GM19239 (cell line): ENCODE measurements at places on chromosomes 1 and 21.

GRCh38 chr1:12475101-12475500, 142.9 kb downstream of the DHRS3 start:
- no peak for DNase-seq

DNA sequence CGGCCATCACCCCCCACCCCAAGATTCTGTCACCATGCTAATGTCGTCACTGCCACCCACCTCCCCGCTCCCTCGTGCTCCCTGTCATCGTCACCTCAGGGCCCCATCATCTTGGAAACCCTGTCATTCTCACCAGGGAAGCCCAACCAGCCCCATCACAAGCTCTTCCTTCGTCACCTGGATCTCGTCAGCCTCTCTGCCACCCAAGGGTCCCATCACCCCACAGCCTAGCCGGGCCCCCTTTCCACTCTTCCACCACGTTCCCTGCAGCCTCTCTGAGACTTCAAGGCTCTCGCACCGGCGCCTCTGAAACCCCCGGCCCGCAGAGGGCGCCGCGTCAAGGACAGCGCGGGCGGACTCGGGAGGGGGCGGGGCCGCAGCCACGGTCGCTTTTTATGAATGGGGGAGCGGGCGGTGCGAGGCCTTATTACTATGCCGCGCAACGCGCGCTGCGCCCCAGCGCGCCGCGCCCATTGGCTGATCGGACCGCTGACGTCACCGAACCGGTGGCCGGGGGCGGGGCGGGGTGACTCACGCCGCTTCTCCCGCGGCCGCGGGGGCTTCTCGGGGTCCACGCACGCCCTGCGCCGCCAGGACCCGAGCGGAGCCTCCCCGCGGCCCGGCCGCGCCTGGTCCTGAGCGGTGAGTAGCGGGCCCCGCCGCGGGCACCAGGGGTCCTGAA, at the start of gene GPR3:
Gene GPR3 (plus strand): TSS at position 527 of the 682 bp plus-strand sequence. CDS start 1,177 bp downstream, outside the sequence.
- DNase-seq: peak; percentile 93

- no peak for DNase-seq
These were observed 206.8 kb downstream of the PAPPA2 start for GRCh38 chr1:176669782-176670181.

DNA sequence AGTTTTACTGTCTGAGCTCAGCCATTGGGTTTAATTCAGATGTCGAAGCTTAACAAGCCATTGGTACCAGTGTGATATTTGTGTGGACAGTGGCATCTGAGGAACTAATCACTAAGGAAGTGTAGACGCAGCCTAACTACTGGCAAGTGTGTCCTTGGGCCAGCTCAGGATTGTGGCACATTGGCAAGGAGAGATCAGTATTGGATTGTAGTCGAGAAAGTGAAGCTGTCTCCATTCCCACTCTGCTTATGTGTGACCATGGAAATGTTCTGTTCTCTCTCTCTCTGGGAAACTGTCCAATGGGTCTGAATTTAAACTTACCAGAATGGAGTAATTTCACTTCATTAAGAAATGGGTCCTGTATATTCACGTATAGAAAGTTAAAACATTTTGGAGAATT, 112.2 kb downstream of the ITSN1 start:
- no peak for DNase-seq

- DNase-seq: no peak
These were observed 94.4 kb downstream of the RERE start for GRCh38 chr1:8723010-8723409.

DNA sequence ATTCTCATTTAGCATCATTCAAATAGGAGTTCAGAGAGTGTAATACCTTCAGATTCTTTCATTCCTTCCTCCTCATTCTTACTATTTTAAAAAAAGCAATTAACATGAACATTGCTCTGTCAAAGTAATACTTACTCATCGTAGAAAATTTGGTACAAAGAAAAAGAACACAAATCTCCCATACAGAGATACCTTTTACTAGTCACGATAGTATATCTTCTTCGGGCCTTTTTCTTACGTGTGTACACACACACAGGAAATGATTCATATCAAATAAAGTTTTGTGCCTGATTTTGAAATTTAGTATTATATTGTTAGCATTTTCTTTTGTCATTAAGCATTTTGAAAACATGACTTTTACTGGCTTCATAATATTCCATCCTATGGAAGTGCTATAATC, 52.9 kb downstream of the NCF2 start:
- DNase-seq: no peak

DNA sequence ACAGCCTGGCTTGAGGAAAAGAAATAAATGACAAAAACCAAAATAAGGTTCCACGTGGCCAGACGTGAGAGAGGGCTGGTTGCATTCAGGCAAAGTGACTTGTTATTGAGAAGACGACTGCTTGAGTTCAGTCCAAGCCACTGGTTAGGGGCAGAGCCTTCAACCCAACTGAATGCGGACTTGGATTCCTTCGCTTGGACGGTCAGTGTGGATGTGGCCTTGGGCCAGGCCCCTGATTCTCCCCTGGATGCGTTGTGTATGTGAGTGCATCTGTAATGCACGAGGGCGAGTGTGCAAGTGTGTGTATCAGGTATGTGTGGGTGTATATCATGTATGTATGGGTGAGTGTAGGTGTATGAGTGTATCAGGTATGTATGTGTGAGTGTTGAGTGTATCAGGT, 1.9 kb downstream of the PLA2G2F start:
- DNase-seq: no peak

- DNase-seq: no peak
These were observed at the start of gene PDE4B for GRCh38 chr1:65792669-65793358. Gene PDE4B, plus strand, starts transcription at chr1:65792895.

DNA sequence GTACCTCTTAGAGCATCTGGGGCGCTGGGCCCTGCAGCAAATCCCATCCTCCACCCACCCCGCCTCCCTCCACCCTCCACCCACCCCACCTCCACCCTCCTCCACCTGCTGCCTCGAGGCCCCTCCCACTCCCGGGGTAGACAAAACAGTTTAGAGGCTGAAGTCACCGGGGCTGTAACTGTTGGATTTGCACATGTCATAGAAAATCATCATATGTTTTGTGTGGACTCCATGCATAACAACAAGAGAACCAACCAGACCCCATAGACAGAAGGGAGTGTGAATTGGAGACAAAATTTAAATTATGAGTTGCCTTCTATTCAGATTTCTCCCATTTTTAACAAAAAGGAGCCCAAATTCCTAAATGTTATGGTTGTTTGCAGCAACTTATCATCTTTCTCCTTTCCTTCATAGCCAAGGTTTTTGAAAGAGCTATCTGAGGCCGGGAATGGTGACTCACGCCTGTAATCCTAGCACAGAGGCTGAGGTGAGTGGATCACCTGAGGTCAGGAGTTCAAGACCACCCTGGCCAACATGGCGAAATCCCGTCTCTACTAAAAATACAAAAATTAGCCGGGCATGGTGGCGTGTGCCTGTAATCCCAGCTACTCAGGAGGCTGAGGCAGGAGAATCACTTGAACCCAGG, 28.2 kb upstream of the LGALS8 start:
- DNase-seq: no peak

GRCh38 chr1:59593798-59594790, 220.7 kb upstream of the HOOK1 start:
- DNase-seq: no peak

- DNase-seq: no peak
These were observed 4.9 kb upstream of the SLC44A5 start for GRCh38 chr1:75615613-75616435.

DNA sequence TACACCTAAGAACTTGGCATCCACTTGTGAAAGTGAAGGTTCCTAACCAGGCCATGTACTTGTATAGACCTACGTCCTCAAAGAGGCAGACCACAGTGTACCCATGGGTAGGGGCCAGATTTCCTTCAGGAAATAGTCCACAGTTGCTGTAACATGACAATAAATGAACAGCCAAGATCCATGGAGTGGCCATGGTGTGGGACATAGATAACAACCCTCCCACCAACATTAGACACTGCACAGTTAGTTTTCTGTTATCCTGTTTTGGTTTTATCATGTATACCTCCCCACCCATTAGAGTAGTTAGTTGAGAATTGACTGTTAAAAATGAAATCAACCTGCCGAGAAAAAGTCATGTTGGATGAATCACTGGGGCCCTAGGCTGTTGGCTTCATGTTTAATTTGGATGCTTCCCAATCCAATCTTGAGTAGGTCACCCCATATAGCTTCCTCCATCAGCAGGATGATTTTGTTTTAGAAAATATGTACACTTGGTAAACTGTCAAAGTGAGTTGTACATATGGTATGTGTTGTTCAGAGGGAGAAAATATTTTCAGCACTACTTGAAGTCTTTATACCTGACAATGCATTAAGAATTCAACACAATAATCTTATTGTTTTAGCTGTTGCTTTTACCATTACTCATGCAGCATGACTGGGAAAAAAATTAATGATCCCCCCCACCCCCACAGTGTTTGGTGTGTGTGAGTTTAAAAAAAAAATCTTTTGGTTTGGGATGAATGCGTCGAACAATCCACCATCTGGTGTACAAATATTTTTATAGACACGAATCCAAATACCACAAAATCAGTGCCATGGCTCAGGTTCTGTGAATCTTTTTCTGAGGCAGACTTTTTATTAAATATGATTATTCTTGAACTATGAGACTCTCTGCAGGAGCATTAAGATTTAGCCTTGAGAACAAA, 88.3 kb upstream of the ARHGAP29 start:
- no peak for DNase-seq

DNA sequence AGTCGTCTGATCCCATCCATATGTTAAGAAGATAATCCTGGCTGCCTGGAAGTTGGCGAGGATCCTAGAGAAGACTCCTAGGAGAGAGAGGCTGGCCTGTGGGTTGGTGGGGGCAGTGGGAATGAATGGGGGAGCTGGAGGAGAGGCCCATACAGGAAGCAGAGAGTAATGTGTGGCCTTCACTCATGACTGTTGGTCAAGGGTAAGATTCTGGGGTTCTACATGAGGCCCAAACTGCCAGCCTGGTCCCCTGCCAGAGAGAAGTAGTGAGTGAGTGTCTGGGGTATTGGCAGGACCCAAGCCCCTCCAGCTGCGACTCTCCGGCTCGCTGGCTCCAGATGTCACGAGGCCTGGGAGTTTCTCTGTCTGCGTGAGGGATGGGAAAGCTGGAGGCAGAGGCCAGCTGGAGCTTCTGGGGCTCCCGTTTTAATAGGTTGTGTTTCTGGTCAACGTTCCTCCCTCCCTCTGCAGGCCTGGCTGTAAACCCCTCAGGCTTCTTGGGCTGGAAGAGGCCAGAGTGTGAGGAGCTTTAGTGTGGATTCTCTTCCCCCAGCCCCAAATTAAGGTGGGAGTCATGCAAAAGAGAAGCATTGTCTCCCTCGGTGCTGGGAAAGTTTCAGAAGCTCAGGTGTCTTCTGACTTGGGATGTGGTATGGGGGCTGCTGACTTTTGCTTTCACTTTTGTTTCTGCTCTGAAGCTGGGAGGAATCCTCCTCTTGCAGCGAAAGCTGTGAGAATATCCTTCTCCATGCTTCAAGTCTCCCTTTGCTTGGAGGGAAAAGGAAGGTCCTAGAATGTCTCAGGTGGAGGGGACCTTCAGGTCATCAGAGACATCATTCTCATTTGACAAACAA, 2.6 kb downstream of the TMEM51 start:
- DNase-seq: no peak

DNA sequence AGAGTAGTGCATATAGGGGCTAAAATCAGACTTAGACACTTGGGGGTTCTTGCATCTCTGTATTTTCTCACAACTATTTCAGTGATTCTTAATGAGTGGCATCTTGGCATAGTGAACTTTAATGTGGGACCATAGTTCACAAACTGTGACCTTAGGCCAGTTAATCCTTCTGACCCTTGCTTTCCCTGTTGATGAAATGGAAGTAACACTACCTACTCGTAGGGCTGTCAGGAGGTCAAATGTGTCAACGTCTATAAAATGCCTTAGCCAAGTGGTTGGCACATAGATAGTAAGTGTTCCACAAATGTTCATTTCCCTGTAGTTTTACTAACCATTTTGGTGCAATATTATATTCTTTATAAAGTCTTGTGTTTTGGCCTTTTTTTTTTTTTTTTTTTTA, 49.4 kb downstream of the DYRK1A start:
- DNase-seq: no peak

GRCh38 chr1:29120367-29120766, 3.3 kb downstream of the TMEM200B start:
- no peak for DNase-seq

DNA sequence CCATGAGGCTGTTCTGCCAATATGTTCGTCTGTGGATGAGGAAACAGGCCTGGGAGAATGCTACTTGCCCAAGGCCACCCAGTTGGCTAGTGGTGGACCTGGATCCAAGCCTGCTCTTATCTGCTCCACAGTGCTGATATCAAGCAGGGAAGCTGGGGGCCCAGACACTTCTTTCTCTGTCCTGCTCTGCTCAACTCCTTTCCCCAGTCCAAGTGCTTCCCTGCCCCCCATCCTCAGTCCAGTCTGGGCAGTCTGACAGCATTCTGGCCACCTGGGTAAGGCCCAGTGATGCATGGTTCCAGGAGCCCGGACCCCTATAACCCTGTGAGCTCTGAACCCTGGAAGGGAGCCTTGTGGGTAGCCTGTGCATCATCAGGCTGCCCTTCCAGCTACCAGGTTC, 4.2 kb upstream of the PAQR7 start:
- no peak for DNase-seq

DNA sequence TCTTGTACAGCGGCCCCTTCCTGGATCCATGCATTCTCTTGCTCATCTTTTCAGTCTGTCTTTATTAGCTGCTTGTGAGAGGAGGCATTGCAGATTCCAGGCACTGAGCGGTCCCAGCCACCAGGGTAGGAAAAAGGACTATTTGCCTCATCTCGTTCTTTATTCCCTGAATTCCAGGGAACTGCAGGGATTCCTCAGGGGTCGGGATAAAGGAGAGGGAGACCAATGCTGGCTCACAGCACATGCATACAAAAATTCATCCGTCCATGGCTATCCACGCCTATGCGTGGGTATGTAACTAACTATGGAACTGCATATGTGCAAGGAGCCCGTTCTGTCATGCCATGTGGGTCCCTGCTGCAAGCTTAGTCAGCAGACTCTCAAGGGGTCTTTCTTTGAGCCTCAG, 879 bp upstream of the PLPPR5 start:
- DNase-seq: no peak

DNA sequence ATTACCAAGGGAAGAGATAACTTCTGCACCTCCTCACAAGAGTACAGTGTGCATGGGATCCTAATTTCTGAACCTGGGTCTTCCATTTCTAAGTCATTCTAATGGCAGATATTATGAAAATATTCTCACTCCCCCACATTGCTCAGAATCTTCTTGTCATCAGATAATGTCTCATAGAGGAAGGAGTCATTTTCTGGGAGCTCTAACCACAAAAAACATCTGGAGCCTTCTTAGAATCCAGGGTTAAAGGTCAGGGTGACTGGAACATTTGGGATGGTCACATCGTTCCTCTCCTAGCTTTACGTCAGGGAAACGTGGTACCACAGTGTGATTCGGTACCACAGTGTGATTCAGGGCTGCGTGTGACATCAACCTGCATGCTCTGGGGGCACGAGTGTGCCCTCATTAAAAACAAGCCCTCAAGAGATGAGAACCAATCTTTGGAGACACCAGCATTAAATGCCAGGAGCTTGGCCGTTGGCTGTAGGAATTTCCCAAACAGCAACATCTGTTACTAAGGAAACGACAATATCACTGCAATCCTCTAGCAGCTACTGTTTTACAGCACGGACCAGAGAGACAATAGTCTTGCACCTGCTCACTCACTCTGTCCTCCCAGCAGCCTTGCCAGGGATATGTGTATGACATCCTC, 179.1 kb downstream of the PSMG1 start:
- DNase-seq: no peak

- no peak for DNase-seq
These were observed 7.8 kb downstream of the GLIS1 start for GRCh38 chr1:53731043-53731600.

GRCh38 chr1:70827030-70827429, 220.6 kb downstream of the PTGER3 start:
- DNase-seq: no peak
